Stimulated activated CD8-positive, alpha-beta memory T cell treated with anti-CD3 and anti-CD28 coated beads, Interleukin-4, amount 100 ng/mL, for 4 hours (primary cell): ENCODE measurements at places on chromosomes 6 and 20.

DNA sequence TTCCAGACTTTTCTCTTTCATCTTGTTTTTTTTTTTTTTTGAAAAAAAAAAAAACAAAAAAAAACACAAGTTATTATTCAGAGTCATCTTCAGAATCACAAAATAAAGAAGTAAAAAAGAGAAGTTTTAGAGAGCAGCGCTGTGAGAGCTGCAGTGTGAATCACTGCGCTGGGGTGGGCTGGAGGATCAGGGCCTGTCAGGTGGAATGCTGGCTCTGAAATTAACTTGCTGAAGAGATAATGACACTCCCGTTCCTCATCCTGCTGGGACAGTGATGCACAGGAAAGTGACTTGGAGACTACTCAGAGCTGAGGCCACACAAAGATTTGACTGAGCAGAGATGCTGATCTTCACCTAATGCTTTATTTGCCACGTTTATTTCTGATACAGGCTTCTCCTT, 42.7 kb upstream of the CLDN20 start:
- DNase-seq, result no peak

DNA sequence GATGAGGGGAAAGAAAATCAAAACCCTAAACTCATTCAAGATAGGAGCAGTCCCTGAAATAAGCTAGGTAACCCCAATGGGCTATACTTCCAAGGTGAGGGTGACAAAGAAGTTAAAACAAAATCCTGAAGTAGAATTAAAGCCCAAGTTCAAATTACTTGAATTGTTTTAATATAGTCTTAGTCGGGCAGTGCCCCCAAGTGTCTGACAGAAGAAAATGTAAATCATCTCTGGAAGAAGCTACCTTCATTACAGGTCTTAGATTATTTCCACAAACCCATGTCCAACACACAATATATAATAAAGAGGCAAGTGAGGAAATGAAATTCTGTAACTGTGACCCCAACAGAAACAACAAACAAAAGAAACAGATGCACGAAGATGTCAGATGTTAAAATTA, 36.8 kb upstream of the L3MBTL3 start:
- DNase-seq, result no peak

DNA sequence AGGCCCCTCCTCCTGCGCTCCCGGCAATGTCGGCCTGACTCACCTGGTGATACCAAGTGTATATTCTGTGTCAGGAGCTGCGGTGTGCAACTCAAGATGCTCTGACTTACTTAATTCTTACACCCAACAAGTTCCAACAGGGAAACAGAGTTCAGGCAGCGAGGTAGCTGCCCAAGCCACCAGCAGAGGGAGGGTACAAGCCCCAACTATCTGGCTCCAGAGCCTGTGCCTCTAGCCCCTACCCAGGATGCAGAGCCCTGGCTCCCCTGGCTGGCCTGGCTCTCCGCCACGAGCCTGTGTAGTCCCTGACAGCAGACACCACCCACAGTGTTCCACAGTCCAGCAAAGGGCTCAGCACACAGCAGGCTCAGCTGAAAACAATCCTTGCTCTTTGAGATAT, 34.9 kb downstream of the C20orf203 start:
- no peak for DNase-seq

GRCh38 chr6:16412171-16412570, 173.8 kb downstream of the GMPR start:
- no peak for DNase-seq

DNA sequence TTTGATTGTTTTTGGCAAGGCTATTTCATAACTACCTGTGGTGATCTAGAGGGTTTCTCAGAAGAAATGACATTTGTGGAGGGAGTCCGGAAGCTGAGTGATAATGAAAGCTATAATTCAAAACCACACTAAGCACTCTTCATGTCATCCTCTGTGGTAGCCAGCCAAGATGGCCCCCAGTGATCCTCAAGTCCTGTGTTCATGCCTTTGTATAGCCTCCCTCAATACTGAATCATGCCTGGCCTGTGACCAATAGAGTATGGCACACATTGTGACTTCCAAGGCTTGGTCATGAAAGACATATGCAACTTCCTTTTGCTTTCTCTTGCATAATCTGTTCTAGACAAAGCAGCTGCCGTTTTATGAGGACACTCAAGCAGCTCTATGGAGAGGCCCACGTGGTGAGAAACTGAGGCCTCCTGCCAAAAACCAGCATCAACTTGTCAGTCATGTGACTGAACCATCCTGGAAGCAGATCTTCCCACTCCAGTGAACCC, 12.8 kb upstream of the DNAAF9 start:
- no peak for DNase-seq
